ENCODE measurements at places on chromosomes 4 and X.

DNA sequence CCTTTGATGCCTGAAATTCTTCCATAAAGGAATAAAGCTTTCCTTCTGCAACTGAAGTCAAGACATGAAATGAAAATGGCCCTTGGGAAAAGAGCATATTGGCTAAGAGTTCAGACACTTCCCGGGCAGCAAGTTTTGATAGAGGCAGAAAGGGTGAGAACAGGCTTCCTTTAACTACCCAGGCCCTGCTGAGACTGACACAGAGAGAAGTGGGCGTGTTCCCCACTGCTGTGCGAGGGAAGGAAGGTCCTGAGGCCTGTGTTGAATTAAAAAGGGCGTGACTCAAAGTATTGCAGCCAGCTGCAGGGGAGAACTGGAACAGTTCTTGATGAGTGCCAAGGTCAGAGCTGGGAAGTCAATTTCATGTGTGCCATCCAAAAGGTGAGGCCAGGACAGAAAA is 33.9 kb upstream of the ADGRG2 start:
- DNase-seq = no peak

- no peak for DNase-seq
Measured at GRCh38 chr4:33425936-33426335, 2705.8 kb downstream of the PCDH7 start.

DNA sequence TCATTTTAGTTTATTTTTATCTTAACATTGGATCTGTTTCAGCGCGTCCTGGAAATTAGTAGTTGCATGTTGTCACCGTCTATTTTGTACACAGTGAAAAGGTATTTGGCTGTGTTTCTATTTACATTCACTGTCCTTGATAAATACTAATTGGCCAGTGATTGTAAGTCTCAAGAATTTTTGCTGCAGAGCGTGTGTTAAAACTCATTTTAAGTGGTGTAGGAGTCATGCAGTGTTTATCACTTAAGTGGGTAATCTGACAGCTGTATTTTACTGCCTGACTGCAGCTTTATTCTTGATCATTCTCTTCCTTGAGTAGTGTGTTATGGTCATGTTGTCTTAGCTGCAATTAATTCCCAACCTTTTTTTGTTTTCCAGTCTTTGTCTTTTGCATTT is 9.8 kb downstream of the GUCY1A1 start:
- DNase-seq = no peak

- no peak for DNase-seq
Measured at GRCh38 chr4:176507845-176508533, 188.2 kb downstream of the SPCS3 start.

GRCh38 chrX:69024931-69025330 is 140.3 kb downstream of the PJA1 start:
- DNase-seq = no peak

- DNase-seq = no peak
Measured at GRCh38 chrX:23276475-23276874, 58.2 kb upstream of the PTCHD1 start.

DNA sequence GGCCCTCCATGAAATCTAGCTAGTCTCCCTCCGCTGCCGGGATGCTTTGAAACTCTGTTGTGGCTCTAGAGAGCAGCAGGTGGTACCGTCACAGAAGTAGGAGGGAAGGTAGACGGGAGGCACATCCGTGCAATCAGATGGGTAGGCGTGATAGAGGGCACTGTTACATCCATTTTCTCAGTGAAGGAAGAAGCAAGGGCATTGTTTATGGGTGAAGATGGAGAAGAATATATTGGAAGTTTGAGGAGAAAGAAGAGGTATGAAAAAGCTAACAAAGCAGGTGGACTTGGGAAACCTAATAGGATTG is 1.3 kb downstream of the ANAPC4 start:
- no peak for DNase-seq

All from C1 segment of cervical spinal cord (tissue), 14 donors.